CD4-positive, alpha-beta T cell treated with Interleukin-15 for 1 hour (primary cell): ENCODE measurements at places on chromosomes 4 and X.

GRCh38 chr4:98377559-98377958, 116.4 kb downstream of the RAP1GDS1 start:
- no peak for DNase-seq

- no peak for DNase-seq
Observed at GRCh38 chr4:119728692-119729593, 100.3 kb upstream of the PDE5A start.

GRCh38 chr4:88814043-88814617, 116.5 kb upstream of the NAP1L5 start:
- DNase-seq, result no peak

DNA sequence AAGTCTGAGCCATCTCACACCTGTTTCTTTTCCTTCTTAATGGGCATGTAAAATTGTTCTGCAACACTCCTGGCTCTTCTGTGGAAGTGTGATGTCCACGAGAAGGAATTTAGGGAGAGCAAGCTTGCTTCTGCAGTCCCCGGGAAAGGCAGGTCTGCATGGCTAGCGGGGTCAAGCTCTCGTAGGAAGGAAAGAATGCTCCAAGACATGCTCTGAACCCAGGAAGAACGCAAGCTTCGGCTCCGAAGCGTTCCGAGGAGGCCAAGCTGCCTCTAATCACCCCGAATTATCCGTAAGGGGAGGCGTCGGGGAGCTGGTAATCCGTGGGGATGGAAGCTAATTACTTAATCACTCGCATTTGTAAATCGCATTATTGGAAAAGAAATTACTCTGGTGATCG, 177.7 kb downstream of the CRLF2 start:
- DNase-seq, result no peak

- DNase-seq, result no peak
Observed at GRCh38 chrX:134737721-134738369, 79.6 kb upstream of the PLAC1 start.

GRCh38 chr4:60020389-60020788, 1179.7 kb upstream of the ADGRL3 start:
- no peak for DNase-seq

DNA sequence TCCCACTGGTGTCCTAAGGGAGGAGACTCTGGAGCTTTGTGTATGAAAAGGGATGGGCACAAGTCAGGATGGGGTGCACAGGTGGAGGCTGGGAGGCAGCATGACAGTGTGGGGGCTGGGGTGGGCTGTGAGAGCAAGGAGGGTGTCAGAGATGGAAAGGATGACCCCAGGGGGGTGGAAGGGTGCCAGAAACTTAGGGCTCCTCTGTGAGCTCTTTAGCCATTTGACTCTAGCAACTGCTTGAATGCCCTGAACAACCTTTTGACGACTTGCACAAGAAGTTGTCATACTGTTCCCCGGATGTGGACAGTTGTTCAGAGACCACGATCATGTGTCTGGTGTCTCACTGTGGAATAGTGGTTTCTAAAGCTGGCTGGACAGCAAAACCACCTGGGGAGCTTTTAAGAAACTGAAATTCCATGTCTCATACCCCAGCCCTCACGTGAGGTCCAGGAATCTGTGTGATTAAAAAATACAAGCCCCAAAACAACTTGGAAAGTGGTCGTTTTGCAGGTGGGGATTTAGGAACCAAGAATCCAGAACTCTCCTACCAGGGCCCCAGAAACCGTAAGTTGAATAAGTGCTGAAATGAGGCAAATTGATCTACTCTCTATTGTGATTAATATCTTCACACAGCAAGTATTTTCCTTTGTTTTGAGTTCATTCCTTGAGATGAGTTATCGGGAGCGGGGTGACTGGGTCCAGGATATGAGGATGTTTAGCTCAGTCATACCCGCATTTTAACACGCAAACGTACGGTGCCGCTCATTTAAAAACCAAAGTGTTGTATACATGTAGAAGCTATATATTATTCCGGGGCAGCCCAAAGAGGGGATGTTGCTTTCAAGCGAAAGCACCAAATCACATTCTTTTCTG, 3.4 kb downstream of the RHOH start:
- peak; percentile 71 for DNase-seq

GRCh38 chrX:142998447-142999198, 27.1 kb upstream of the SPANXN4 start:
- no peak for DNase-seq

- no peak for DNase-seq
Observed at GRCh38 chr4:121519236-121519838, 138.5 kb upstream of the QRFPR start.

DNA sequence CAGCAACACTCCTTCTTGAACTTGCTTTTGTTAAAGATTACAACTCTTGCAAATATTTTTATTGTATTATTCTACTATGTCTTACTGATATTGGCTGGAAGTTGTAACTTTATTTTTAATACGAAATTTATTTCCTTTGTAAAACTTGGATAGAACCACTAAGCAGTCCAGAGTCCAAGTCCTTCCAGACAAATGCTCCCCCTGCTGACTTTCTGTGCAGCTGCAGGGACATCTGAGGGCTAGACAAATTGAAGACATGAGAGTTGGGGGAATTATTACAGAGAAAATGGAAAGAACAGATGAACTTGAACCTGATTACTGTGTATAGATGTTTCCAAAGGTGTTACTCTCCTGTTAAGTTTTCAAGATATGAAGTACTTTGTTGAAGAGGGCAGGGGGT, 238.8 kb downstream of the GRIA3 start:
- DNase-seq, result no peak

- no peak for DNase-seq
Observed at GRCh38 chr4:184969610-184970009, 48.7 kb upstream of the HELT start.
